ENCODE measurements at places on chromosomes 11 and 22. TPM values are rescaled to one million over a fixed set of nuclear protein-coding genes. Genes with fewer than 3 reads are reported as not detected.

DNA sequence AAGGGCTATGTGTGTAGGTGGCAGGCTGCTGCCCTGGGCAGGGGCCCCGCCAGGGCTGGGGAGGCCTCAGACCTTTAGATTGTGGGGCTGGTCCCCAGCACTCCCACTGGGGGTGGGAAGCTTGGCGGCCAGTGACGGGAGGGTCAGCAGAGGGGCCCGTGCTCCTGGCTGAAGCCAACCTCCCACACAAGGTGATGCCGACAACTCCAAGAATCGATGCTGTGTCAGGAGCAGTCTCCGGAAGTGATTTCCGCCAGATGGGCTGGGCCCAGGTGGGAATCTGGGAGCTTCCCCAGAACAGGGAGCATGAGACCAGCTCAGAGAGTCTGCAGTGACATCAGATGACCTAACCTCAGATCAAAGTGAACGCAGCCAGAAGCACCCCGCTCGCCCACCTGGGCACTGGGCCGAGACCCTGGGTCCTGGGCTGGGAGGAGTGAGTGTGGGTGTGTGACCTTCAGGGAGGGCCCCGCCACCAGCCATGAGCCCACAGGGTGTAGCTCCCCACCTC, 7.7 kb downstream of the TRPM5 start:
- H3K36me3 ChIP-seq, result no peaks in the 10 kb centered on the region
- no peaks in the 10 kb centered on the region for H3K27me3 ChIP-seq

- H3K27me3 ChIP-seq, result no peaks in the 10 kb centered on the region
- peaks cover 14% of the 10 kb centered on the region for H3K4me1 ChIP-seq
- no peak overlapping the region for H3K27ac ChIP-seq
- no peak for DNase-seq
- no peak overlapping the region for H3K4me3 ChIP-seq
- no peaks in the 10 kb centered on the region for H3K36me3 ChIP-seq
Observed at GRCh38 chr11:77592727-77593126, 3.0 kb downstream of the AQP11 start.

APOL3 gene
- 215 TPM for total RNA-seq

ARHGAP20 gene
- total RNA-seq, result not detected

- no peak overlapping the region for H3K4me3 ChIP-seq
- H3K27me3 ChIP-seq, result peaks cover 8% of the 10 kb centered on the region
- no peak overlapping the region for H3K27ac ChIP-seq
- DNase-seq, result no peak
- no peaks in the 10 kb centered on the region for H3K36me3 ChIP-seq
Observed at GRCh38 chr11:130533113-130533798, 84.8 kb downstream of the ADAMTS15 start.

CYTH4 gene
- 193 TPM for total RNA-seq

GRCh38 chr11:11163669-11164333, 189.2 kb downstream of the CSNK2A3 start:
- H3K4me3 ChIP-seq, result no peak overlapping the region
- H3K36me3 ChIP-seq, result no peaks in the 10 kb centered on the region
- H3K27ac ChIP-seq, result no peak overlapping the region
- H3K4me1 ChIP-seq, result no peaks in the 10 kb centered on the region
- DNase-seq, result no peak

ZFP91 gene
- total RNA-seq, result 46.1 TPM

- no peaks in the 10 kb centered on the region for H3K36me3 ChIP-seq
- no peaks in the 10 kb centered on the region for H3K4me1 ChIP-seq
- no peak overlapping the region for H3K4me3 ChIP-seq
- no peak overlapping the region for H3K27ac ChIP-seq
Observed at GRCh38 chr11:86577644-86578636, 94.5 kb downstream of the ME3 start.

DNA sequence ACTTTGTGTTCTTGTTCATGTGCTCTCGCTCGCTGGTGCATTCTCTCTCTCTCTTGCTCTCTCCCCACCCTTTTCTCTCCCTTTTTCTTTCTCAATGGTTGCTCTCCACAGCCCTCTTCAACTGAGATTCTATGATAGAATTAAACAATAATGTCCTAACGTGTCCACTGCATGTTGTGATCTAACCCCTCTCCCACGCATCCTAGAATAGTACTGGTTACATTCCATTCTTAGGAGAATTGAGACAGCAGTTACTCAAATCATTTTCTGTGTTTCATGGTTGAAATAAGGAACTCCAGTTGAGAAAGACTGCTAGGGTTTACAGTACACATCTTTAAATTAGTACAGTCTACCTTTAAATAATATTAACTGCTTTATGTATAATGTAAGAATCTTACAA, 318.1 kb upstream of the PITPNB start:
- no peaks in the 10 kb centered on the region for H3K4me1 ChIP-seq
- DNase-seq, result no peak
- no peaks in the 10 kb centered on the region for H3K36me3 ChIP-seq
- no peaks in the 10 kb centered on the region for H3K27me3 ChIP-seq

- DNase-seq, result peak; percentile 58
- H3K4me1 ChIP-seq, result peaks cover 59% of the 10 kb centered on the region
Observed at GRCh38 chr22:50445880-50446707, 28.7 kb downstream of the SBF1 start.

- H3K4me1 ChIP-seq, result no peaks in the 10 kb centered on the region
- peaks cover 14% of the 10 kb centered on the region for H3K27me3 ChIP-seq
- no peak overlapping the region for H3K27ac ChIP-seq
- no peaks in the 10 kb centered on the region for H3K36me3 ChIP-seq
- no peak overlapping the region for H3K4me3 ChIP-seq
- no peak for DNase-seq
Observed at GRCh38 chr11:86781546-86781945, 18.8 kb upstream of the PRSS23 start.

MIAT gene
- 362 TPM for total RNA-seq

- H3K4me1 ChIP-seq, result peaks cover 9% of the 10 kb centered on the region
- peaks cover 22% of the 10 kb centered on the region for H3K27me3 ChIP-seq
- H3K36me3 ChIP-seq, result peaks cover 2% of the 10 kb centered on the region
- no peak overlapping the region for H3K27ac ChIP-seq
- peak; percentile 50 for DNase-seq
- no peak overlapping the region for H3K4me3 ChIP-seq
Observed at GRCh38 chr11:111982019-111982464, 43.2 kb upstream of the DLAT start.

GRCh38 chr11:64566915-64567891, 23.8 kb upstream of the SLC22A12 start:
- no peak overlapping the region for H3K4me3 ChIP-seq
- H3K36me3 ChIP-seq, result no peaks in the 10 kb centered on the region
- no peak for DNase-seq
- H3K27ac ChIP-seq, result no peak overlapping the region
- H3K4me1 ChIP-seq, result no peaks in the 10 kb centered on the region

GRCh38 chr22:40041366-40042137, 46.8 kb downstream of the FAM83F start:
- DNase-seq, result no peak
- peaks cover 9% of the 10 kb centered on the region for H3K27me3 ChIP-seq
- peak overlapping the region; percentile 70 for H3K27ac ChIP-seq

DNA sequence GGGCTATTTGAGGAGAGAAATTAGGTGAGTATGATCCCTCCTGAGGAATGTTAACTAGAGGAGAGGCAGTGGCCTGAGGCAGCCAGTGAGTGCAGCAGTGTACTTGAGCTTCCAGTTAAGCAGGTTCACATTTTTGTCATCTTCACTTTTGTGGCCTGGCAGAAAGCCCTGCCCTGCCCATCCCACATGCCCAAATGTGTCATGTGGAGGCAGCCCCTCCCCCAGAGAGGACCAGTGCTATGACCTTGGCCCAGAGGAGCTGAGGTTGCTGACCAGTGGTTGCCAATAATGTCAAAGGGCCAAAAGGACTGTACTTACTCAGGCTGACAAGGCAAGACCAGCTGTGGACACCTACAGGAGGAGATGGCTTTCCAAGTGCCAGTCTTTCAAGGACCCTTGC, 17.6 kb upstream of the GRK2 start:
- DNase-seq, result no peak
- peaks cover 38% of the 10 kb centered on the region for H3K4me1 ChIP-seq
- H3K4me3 ChIP-seq, result no peak overlapping the region
- H3K27me3 ChIP-seq, result no peaks in the 10 kb centered on the region
- H3K36me3 ChIP-seq, result peaks cover 99% of the 10 kb centered on the region

IFITM1 gene
- total RNA-seq, result 90.0 TPM

- H3K4me1 ChIP-seq, result no peaks in the 10 kb centered on the region
- H3K27me3 ChIP-seq, result no peaks in the 10 kb centered on the region
- no peak overlapping the region for H3K27ac ChIP-seq
- no peak overlapping the region for H3K4me3 ChIP-seq
- DNase-seq, result no peak
- H3K36me3 ChIP-seq, result no peaks in the 10 kb centered on the region
Observed at GRCh38 chr11:21653951-21654421, 538.9 kb upstream of the ANO5 start.
